ENCODE measurements at places on chromosomes 6 and 20.

- no peak for DNase-seq
Observed at GRCh38 chr6:7615611-7616383, 25.8 kb downstream of the SNRNP48 start.

DNA sequence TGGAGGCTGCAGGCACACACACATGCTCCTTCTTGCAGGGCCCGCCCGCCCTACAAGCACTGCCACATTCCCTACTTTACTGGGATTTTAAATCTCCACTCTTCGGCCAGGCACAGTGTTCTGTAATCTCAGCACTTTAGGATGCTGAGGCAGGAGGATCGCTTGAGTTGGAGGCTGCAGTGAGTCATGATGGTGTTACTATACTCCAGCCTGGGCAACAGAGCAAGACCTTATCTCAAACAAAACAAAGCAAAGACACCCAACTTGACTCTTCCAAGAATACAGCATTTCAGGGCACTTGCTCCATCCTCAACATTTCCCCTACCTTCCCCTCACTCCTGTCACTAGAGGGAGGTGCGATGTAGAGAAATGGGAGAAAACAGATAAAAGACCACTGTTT, 194.0 kb downstream of the MYLK4 start:
- DNase-seq: no peak

GRCh38 chr6:89313006-89313405, 2.1 kb downstream of the GABRR2 start:
- no peak for DNase-seq

DNA sequence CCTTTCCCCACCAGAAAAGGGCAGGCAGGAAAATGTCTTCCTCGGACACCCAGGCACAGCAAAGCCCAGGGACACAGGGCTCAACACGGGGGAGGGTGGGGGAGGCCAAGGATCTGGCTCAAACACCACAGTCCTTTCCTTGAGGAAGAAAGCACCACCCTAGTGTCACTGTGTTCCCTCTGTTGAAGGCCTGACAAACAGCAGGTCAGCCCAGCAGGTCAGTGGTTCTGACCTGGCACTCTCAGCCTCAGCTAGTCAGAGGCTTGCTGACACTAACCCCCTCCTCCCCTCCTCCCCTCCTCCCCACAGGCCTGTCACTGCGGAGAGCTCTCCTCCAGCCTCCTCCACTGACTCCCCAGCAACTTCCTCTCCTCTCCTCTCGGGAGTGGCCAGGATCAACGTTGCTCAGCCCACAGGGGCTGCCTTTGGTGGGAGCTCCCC, 239.6 kb downstream of the LRFN2 start:
- DNase-seq: no peak

- no peak for DNase-seq
Observed at GRCh38 chr6:105874835-105875626, 211.1 kb upstream of the PRDM1 start.

DNA sequence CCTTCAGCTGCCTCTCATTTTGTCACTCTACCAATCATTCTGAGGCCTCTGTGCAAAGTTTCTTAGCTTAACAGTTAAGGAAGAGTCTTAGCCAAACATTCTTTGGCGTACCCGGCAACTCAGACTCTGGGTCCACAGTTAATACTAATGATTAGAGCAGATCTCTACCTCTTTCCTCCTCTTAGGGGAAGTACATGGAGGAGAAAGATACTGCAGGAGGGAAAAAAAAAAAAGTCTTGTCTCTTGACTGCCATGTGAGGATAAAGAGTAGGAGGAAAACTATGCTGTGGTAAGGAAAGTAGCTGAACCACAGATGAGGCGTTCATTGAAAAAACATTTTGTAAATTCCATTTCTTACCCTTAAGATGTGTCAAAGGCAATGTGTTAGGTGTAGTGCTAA, 44.0 kb upstream of the MARCKS start:
- DNase-seq: no peak

- no peak for DNase-seq
Observed at GRCh38 chr6:12479881-12480280, 189.7 kb downstream of the EDN1 start.

- DNase-seq: no peak
Observed at GRCh38 chr20:29319725-29320124, 1937.7 kb upstream of the DEFB115 start.

- no peak for DNase-seq
Observed at GRCh38 chr6:17987447-17987696, at the start of gene KIF13A. KIF13A (minus strand) TSS chr6:17987635; CDS start chr6:17987463, 172 bp downstream.

- no peak for DNase-seq
Observed at GRCh38 chr20:8530022-8530421, 398.0 kb downstream of the PLCB1 start.

DNA sequence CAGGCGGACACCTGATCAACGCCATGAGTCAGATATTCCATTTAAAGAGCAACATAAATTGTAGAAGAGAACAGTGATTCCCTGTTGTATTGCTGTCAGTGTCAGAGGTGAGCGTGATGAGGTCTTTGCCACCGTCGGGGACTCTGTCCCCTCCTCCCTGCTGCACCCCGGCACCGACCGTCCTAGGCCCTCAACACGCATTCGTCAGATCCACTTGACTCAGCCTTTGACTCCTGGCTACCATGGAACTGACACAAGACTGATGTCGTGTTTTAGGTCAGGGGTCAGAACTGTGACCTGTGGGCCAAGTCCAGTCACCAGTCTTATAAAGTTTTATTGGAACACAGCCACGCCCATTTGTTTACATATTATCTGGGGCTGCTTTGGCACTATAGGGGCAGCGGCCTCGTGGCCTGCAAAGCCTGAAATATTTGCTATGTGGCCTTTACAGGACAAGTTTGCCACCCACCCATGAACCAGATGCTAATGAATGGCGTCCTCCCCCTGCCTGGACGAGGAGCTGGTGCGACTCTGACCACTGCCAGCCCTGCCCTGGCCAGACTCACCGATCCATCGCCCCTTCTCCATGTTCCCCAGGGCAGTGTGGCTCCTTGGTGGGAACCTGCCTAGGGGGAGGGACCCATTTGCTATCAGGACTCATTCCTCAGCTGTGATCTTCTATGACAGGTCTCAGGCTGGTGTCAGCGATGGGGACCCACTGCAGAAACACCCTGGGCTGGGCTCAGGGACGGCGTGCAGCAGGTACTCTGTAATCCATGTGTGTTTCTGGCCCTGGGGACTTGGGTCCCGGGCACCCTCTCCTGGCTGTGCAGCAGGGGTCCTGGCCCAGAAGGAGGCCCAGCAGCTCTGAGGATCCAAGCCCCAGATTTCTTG, 37.5 kb upstream of the PHACTR3 start:
- DNase-seq: no peak

DNA sequence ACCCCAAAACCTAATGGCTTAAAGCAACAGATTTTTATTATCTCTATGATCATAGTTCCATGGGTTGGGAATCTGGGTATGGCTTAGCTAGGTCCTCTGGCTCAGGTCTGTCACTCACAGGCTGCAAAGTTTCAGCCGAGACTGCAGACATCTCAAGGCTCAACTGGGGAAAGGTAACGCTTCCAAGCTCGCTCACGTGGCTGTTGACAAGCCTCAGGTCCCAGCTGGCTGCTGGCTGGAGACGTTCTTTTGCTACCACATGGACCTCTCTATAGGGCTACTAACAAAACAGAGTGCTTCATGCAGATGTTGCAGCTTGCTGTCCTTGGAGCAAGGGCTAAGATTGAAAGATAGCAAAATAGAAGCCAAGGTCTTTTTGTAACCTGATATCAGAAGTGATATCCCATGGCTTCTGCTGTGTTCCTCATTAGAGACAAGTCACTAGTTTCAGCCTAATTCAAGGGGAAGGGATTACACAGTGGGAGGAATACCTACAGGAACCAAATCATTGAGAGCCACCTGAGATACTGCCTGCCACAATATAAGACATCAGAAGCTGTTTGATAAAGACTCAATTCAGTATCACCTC, 6.6 kb downstream of the HTR1E start:
- no peak for DNase-seq

GRCh38 chr6:38207375-38207774, 387.8 kb downstream of the ZFAND3 start:
- DNase-seq: no peak

DNA sequence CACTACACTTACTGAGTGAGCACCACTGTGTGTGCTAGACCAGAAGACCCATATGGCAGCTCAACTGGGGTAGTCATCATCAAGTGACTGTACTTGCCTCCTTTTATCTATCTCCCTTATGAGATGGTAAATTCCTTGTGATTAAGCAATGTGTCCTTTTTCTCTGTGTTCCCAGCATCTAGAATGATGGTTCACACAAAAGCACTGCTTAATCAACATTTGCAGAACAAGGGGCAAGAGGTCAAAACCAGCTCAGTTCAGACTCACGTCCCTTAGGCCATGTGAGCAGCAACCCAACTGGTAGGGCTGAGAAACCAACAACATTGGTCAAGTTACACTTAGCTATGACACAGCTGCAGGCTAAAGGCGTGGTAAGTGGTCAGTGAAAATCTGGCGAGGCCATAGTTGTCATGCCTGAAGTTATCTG, 10.0 kb downstream of the TRAM2 start:
- DNase-seq: no peak

GRCh38 chr6:147184379-147184778, 19.8 kb upstream of the STXBP5 start:
- no peak for DNase-seq

GRCh38 chr6:125220712-125221111, 67.1 kb downstream of the TPD52L1 start:
- DNase-seq: no peak

DNA sequence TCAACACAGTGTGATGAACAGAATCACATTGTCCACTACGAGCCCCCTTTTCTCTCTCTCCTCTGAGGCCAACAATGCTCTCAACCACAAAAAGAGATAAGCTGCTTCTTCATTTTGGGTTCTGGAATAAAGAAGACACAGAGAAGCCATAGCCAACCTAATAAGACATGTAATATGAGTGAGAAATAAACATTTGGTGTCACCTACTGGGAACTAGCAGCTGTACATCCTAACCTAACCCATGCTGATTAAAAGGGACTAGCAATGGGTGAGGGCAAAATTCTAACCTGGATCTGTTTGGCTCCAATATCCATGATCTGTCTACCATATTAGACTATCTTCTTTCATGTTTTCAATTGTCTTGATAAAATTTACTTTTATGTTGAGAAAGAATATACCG, 369.1 kb upstream of the MARCKS start:
- DNase-seq: no peak

DNA sequence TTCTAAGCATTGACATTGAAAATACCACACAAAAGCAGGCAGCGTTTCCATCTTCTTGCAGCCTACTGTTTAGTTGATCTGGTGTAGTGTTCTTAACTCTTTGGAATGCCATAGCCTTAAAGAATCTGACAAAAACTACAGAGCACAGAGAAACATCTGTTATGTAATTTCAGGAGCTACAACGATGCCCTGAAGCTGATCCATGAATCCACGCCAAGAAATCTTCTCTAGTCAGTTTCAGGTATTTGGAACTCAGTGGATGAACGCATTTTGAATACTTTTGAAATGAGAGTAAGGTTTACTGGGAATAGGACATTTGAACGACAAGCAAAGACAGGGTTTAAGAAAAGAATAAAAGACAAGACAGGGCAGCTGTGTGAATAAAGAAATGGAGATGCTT, 17.8 kb downstream of the ALDH8A1 start:
- DNase-seq: no peak

DNA sequence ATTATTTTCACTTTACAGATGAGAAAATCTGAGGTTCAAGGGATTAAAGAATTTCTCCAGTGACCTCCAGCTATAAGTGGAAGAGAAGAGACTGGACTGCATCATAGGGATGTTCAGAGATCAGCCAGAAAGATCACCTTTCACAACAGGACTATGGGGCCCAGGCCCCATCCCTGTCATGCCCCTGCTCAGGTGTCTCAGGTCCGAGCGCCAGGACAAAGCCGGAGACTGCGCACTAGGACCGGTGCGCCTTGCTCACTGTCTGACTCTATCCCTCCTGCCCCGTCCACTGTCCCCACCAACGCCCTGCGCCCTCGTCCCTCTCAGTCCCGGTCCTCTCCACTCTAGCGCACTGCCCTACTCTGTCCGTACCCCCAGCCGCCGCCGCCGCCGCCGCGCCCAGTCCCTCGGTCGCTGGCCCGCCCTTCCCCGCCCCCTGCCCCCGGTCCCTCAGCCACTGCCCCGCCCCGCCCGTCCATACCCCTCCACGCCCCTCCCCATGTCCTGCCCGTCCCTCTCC, 521 bp upstream of the RAD21L1 start:
- DNase-seq: peak; percentile 22

DNA sequence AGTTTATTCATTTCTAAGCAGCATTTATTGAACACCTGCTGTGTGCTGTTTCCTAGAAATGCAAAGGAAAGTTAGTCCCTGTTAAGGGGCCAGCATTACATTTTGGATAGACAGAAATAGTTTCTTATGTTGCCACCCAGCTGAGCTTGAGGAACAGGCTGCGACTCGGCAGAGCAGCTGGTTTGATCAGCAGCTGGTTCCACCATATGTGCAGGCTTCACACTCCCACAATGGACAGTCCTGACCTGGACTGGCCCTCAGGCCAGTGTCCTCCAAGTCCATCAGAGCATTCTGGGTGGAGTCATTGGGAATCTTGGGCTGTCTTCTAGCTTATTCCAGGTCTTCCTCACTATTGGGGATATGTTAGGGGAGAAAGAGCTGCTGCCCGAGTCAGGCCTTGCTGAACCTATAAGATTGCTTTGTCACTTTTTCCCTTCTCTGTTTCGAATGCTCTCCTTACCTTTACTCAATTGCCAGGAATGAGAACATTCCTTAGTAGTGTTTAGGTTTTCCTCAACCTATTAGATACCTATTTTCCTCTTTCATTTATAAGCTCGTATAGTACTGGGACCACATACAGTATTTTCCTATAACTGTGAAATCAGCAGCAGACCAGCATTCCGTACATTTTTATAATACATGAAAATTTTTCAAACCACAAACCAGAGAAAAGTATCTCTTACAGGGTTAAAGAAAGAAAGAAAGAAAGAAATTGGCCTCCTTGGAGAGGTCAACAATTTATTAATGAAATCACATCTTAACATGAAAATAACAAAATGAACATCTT, 203.0 kb downstream of the FARS2 start:
- no peak for DNase-seq

DNA sequence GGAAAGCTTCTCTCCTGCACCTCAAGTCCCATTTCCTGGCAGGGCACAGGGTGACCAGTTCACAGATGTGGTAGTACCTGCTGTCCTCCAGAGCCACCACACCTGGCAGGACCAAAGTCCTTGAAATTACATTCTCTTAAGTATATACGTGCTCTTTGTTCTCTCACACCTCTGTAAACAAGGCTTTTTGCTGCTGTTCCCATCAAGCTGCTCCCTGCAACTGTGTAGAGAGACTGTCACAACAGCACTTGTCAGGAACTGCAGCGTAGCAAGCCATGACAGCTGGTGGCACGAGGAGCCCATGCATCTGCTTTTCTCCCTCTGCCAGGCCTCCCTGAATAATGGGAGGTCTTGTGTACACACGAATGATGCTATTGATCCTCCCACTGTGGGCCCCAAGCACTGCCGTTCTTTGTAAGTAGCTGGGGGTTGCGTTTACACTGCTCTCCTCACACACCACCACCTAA, 431.8 kb downstream of the CD83 start:
- peak; percentile 90 for DNase-seq

GRCh38 chr6:42393339-42393738, 58.4 kb downstream of the TRERF1 start:
- no peak for DNase-seq

- no peak for DNase-seq
Observed at GRCh38 chr6:163741743-163742363, 327.3 kb downstream of the QKI start.
